KBM-7 (cell line): ENCODE measurements at places on chromosomes 7 and 10.

DNA sequence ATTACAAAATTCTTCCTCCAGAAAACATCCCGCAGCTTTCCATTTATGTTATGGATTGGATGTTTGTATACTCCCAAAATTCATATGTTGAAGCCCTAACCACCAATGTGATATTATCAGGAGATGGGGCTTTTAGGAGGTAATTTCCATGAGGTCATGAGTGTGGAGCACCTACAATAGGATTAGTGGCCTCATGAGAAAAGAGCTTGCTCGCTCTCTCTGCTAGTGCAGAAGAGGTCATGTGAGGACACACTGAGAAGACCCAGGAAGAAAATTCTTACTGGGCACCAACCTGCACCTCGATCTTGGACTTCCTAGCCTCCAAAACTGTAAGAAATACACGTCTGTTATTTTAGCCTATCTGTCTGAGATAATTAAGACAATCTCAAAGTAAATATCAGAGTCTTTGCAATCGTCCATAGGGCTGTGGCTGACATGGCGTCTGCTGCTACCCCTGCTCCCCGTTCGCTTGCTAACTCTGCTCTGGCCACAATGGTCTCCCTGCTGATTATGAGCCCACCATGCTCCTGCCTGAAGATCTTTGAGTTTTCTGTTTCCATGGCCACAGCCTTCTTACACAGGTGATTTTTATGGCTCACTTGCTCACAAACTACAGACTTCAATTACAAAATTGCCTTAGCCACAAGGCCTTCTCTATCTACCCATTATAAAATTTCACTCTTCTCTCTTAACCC, 333.3 kb downstream of the CACNA2D1 start:
- DNase-seq: no peak

DNA sequence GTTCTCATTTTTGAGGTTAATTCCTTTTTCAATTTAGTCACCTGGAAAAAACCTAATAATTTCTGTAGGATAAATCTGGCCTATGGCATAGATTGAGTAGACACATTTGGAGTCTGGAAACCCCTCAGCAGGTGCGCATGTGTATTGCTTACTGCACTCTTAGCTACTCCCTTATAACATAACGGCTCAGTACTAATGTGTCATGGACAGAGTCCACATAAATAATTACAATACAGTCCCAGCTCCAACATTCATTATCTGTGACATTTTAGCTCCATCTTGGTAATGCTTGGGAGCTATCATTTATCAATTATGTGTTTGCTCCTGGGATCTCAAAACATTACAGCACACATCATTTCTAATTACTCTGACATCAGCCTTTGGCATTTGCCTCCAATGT, 33.2 kb downstream of the POM121L12 start:
- DNase-seq: no peak

DNA sequence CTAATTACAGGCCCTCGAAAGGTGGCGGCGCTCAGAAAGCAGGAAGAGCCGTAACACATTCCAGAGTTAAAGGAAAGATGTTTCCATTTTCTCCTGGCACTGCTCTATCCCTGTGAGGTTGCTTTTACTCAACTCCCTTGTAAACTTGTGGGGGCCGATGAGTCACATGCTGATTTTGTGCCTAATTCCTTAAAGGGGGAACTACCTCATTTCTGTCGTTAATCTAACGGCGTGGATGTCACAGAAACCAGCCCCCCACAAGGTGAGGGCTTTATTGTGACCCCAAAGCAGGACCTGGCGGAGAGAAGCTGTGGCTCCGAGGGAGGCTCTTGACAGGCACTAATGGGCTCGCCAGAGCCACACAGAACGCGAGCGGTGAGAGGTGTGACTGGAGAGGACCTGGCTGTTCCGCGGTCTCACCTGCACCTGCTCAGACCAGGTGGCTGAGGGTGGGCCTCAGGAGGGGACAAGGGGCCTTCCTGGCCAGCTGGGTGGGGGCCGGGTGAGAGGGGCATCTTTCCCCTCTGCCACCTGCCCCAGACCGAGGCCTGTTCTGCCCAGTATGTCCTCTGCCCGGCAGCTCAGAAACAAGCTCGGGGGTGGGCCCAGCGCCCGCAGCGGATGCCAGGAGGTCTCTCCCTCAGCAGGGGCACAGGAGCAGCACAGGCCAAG, 50.9 kb downstream of the CALML3 start:
- DNase-seq: no peak

DNA sequence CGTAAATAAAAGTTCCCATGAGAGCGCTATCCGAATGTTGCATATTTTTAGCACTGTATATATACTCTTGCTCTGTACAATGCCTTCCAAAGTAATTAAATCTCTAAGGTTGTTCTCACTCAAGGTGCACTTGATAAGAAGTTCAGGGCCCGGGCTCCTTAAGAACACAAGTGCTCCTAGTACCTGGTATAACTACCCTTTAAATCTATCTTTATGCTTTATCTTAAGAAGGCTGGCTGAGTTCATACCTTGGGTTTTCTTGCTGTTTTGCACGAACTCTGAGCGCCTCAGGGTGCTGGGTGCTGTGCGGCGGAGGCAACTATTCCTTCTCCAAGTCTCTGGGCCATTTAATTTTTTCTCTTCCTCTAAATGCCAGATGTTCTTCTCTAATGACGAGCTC, 80.4 kb downstream of the DNMBP start:
- no peak for DNase-seq

DNA sequence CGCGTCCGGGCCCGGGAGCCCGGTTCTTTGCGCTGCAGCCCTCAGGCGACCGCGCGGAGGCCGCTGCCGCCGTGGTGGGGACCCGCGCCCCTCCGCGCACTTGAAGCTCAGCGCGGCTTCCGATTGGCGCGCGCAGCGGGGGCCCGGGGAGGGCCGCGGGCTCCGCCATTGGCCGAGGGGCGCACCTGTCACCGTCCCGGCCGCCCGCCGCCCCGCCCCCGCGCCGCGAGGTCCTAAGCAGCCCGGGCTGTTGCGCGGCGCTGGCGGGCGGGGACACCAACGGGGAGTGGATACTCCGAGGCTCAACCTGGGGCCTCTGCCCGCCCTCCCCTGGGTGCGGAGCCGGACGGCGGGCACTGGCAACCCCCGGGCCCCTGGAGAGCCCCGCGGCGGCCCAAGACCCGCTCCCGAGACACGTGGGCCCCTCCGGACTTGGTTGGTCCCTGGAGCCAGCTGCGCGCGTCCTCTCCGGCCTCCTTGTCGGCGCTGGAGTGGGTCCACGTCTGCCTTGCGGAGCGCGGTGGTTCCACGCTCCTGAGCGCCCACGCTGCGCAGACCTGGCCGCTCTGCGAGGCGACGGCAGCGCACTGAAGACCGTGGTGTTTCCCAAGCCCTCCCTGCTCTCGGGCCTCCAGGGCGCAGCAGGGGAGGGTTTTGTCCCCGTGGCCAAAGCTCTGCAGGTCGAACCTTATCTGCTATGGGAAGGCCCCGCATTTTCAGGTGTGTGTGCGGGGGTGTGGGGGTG, at the start of gene MNX1:
MNX1 (minus strand) TSS at position 76 of the 745 bp plus-strand sequence. CDS start 313 bp downstream, outside the sequence.
- peak; percentile 84 for DNase-seq

DNA sequence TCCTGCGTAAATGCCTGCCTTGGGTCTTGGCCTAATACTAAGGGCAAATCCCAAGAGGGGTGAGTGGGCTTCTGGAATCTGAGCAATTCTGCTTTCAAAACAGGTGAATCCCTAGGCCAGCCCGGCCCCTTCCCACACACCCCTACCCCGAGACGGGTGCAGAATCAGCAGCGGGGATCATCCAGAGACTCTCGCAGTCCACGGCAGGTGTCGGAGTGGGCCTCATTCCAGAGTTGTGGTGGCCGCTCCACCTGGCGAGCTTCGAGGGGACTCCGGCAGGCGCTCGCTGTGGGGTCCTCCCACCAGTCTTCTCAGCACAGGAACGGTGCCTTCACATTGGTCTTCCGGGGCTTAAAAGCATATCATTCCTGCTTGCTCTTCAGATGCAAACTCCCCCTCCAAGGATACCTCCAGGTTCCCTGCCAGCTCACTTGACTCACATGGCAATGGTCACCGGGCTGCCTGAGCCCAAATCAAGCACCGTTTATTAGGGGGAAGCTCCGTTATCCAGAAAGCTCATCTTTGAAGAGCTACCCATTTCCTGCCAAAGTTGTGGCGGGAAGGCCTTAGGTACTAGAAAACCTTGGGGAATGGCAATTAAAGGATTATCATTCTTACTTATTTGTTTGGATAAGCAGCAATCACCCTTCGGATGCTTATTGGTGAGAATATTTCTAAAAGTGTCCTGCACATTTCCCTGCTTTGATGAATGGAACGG, 67.6 kb downstream of the PRKAG2 start:
- DNase-seq: no peak

GRCh38 chr10:131730771-131731497, 169.9 kb upstream of the PPP2R2D start:
- no peak for DNase-seq

DNA sequence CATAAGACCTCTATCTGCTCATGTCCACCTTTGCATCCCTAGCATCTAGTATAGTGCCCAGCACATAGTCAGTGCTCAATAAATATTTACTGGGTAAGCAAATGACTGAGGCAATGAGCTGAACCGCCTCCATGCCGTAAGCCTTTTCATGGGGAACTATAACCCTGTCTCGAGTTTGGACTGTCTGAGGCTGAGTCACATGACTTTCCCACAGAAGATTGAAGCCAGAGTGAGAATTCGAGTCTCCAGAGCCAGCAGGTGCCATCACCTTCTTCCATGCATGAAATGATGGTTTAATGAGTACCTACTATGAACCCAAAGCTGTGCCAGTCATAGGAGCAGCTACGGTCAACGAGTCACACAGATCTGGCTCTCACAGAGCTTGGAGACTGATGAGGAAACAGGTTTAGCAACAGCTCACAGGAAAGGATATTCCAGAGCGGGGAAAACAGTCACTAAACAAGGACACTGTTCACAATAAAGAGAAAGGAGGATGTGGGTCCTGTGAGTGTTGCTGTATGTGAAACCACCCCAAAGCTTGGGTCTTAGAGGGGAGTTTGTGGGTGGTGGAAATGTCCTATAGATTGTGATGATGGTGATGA, 75.2 kb downstream of the TEX36 start:
- DNase-seq: no peak

GRCh38 chr7:69934144-69934903, 336.0 kb downstream of the AUTS2 start:
- DNase-seq: no peak

GRCh38 chr7:64965594-64965993, 25.2 kb downstream of the ZNF117 start:
- DNase-seq: no peak

DNA sequence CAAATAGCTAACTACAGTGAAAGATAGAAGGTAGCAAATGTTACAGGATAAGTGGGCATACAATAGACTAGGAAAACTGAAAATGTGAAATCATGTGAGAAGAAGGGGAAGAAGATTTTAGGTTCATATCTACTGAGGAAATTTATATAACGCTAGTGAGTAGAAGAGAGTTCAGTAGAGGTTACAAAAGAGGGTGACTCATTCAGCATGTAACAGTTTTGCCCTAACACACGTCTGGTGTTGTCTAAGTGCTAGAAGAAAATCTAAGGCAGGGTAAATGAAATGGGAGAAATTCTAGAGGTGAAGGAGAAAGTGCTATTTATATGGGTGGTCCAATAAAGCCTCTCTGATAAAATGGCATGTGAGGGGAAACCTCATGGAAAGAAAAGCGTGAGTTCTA, 731.4 kb upstream of the POT1 start:
- DNase-seq: peak; percentile 37

- no peak for DNase-seq
Measured at GRCh38 chr10:68876246-68877138, 24.6 kb upstream of the DDX50 start.

GRCh38 chr7:151982806-151983205, 26.6 kb downstream of the GALNTL5 start:
- DNase-seq: no peak

- no peak for DNase-seq
Measured at GRCh38 chr7:124171068-124171467, 138.2 kb upstream of the TMEM229A start.

DNA sequence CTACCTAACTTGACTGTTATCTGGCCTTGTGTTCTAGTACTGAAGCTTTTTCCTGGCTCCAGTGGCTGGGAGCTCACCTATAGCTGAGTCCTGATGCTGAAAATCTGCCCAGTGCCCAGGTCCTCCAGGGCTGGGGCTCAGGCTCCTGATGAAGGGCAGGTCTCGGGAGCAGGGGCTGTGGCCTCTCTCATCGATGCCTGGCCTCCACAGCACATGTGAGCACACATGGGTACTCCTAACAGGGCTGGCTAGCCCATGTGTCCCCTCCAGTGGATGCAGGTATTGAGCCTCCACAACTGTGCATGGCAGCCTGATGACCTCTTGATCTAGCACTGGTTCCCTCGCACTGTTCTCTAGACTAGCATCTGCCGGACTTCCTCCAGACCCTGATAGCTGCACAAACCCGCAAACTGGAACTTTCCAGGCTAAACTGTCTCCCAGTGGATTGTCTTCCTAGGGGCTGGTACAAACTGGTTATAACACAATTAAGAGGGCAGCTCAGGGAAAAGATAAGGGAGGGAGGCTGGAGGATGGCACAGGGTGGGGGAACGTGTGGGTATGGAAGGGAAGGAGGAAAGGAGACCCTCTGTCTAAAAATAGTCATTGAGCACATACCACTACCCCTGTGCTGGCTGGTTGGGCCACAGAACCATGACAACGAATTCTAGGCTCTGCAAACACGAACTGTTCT, 35.1 kb downstream of the PLAC9 start:
- DNase-seq: no peak

DNA sequence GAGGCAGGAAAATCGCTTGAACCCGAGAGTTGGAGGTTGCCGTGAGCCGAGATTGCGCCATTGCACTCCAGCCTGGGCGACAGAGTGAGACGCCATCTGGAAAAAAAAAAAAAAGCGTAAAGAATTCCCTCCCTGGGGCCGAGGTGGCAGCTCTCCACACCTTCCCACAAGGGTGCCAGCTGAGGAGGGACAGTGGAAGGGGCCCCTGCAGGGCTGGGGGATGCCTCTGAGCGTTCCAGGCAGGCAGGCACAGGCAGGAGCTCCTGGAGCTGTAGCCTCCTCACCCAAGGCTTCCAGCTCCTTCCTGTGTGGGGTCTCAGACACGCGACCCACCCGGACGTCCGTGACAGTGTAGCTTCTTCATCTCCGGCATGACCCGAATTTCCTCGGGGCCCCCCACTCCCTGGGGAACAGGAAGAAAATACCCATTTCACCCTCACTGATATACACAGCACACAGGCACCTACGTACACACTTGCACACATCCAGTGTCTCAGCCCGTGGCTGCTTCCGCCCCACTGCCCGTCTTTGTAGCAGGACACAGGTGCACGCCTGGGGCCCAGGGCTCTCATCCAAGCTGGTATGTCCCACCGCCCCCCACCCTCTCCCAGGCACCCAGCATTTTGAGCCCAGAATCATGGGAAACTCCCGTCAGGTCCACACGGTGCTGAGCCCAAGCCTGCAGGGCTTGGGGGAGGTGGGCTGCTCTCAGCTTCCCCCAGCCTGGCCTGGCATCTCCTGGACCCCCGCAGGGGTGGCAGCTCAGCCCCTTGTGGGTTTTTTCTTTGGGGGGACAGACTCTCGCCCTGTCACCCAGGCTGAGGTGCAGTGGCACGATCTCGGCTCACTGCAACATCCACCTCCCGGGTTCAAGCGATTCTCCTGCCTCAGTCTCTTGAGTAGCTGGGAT, 25.7 kb downstream of the GRIFIN start:
- no peak for DNase-seq
